ENCODE measurements at places on chromosomes 1 and 21.

- no peak for DNase-seq
These were observed 119.3 kb downstream of the CRYAA start for GRCh38 chr21:43287795-43288755.

- no peak for DNase-seq
These were observed 46.3 kb upstream of the TNFSF18 start for GRCh38 chr1:173097001-173097400.

- no peak for DNase-seq
These were observed 41.0 kb upstream of the EPHA8 start for GRCh38 chr1:22522221-22522743.

DNA sequence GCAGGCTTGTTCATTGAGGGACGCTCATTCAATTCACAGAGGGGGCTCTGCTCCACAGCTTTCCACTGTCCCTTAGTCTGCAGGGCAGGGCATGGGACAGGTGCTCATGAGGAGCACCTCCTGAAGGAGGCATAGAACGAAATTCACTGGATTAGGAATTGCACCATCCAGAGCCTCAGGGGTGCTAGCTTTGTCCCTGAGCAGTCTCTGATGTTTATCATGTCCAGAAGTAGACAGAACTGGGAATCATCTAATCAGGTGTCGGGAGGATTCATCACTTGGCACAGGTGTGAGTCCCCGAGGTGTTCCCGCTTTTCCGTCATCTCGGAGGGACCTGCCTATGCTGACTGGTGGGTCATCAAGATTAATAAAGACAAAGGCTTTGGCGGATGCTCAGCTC lies 321.4 kb downstream of the AJAP1 start:
- no peak for DNase-seq

DNA sequence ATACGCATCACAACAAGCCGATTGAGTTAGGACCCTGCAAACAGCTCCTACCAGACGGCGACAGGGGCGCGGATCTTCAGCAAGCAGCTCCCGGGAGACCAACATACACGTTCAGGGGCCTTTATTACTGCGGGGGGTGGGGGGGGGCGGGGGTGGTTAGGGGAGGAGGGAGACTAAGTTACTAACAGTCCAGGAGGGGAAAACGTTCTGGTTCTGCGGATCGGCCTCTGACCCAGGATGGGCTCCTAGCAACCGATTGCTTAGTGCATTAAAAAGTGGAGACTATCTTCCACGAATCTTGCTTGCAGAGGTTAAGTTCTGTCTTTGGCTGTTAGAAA lies 162.0 kb downstream of the RUNX1 start:
- DNase-seq: no peak

DNA sequence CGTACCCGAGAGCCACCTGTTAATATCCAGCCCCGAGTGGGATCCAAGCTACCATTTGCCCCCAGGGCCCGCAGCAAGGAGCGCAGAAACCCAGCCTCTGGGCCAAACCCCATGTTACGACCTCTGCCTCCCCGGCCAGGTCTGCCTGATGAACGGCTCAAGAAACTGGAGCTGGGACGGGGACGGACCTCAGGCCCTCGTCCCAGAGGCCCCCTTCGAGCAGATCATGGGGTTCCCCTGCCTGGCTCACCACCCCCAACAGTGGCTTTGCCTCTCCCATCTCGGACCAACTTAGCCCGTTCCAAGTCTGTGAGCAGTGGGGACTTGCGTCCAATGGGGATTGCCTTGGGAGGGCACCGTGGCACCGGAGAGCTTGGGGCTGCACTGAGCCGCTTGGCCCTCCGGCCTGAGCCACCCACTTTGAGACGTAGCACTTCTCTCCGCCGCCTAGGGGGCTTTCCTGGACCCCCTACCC lies 1.4 kb downstream of the USP21 start:
- DNase-seq: no peak

GRCh38 chr1:116036255-116036654 lies 59.9 kb downstream of the SLC22A15 start:
- no peak for DNase-seq

GRCh38 chr1:93689521-93690223 lies 8.0 kb upstream of the BCAR3 start:
- DNase-seq: no peak

- no peak for DNase-seq
These were observed 50.1 kb downstream of the ATF6 start for GRCh38 chr1:161816201-161816600.

GRCh38 chr1:37890378-37891014 lies 31.1 kb upstream of the MTF1 start:
- DNase-seq: no peak

All from stimulated activated CD8-positive, alpha-beta memory T cell treated with anti-CD3 and anti-CD28 coated beads, Interleukin-15, amount 100 ng/mL, for 1 hour (primary cell).